ENCODE measurements at places on chromosomes 1 and 21.

DNA sequence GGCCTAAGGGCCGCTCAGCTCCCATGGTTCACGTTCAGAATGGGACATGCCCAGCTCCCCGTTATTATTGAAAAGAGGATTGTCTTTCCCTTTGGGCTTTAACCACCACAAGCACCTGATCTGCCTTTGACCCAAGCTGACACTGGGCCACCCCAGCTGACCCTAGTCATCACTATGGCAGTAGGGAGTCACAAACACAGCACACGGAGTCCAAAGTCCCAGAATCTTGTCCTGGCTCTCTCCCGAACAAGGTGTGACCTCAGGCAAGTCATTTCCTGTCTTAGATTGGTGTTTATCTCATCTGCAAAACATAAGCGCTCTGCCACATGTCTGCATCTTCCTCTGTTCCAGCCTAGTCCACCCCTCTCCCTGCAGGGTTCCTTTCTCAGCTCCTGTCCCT, 31.5 kb downstream of the IGFN1 start:
- DNase-seq = no peak

GRCh38 chr1:152495066-152495675, 15.4 kb upstream of the LCE5A start:
- no peak for DNase-seq

DNA sequence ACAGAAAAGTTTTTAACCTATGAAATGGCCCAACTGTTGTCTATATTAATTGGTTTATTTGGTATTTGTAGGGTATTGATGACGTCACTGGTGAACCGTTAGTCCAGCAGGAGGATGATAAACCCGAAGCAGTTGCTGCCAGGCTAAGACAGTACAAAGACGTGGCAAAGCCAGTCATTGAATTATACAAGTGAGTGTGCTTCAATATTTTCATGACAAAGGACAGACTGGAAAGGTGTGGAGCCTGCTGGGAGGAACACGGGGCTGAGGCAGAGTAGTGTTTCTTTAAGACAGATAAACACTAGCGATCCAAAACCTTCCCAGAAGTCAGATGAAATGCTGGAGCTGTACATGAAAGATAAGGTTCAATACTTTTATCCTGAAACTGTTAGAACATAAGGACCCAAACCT, 76.7 kb downstream of the AK4 start:
- DNase-seq = no peak

- DNase-seq = no peak
Measured at GRCh38 chr1:110091381-110091780, 20.9 kb upstream of the UBL4B start.

DNA sequence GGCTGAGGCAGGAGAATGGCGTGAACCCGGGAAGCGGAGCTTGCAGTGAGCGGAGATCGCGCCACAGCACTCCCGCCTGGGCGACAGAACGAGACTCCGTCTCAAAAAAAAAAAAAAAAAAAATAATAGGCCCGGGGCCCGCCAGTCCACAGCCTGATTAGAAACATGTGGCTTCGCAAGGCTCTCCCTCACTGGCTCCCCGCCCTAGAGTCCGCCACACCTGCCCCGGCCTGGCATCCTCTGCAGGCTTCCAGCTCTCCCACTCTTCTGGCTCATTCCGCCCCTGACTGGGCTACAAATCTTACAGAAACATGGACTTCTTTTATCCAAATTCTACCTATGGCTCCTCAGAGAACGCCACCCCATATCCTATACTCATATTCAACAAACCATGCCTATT, 32.4 kb downstream of the PGBD5 start:
- no peak for DNase-seq

GRCh38 chr1:16376971-16377370, 9.9 kb downstream of the SZRD1 start:
- DNase-seq = no peak

DNA sequence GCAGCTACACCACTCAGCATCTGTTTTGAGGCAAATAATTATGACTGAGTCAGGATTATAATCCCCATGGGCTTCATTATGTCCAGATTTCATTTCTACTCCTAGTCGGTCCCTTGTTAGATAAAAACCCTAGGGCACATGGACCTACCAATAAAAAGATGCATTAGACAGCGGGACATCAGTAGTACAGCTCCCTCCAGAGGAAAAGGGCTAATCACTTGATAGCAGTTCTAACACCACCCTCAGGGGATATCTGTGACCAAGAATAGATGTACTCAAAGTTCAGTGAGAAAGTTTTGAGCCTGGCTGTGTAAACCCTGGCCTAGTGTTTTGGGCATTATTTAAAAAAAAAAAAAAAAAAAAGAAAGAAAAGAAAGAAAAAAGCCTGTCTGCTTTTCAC, 10.0 kb downstream of the GJA8 start:
- DNase-seq = no peak

DNA sequence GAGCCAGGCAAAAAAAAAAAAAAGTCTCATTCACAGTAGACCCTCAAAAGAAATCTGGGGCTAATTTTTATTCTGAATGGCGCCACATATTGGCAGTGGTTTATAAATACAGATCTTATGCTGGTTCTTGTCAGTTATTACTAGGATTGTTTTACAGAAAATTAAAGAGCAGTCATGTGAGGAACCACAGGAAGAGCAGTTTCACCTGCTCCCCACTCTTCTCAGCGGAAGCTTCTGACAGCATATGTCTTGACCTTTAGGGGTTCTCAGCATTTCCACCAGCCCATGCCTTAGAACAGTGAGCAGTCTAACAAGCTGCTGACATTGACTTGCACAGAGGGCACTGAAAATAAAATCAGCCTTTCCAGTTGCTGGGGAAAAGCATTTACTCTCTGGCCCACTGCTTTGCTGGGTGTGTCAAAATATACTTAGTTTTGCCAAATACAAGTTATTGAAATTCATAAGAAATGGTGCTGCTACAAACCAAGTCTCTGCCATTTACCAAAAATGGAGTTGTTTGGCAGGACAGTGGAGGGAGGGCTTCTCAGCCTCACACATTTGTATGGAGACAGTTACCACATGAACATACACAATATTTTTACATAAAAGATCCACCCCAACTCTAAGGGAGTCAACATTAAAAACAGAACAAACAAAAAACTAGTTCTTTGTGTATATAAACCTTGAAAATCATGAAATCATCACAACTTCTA, 144.2 kb downstream of the SYT2 start:
- no peak for DNase-seq

- DNase-seq = no peak
Measured at GRCh38 chr1:244180256-244180655, 129.2 kb downstream of the ZBTB18 start.

- no peak for DNase-seq
Measured at GRCh38 chr1:113811156-113811887, 954 bp downstream of the RSBN1 start.

- peak; percentile 70 for DNase-seq
Measured at GRCh38 chr21:21101911-21102310, 103.7 kb downstream of the NCAM2 start.

- DNase-seq = no peak
Measured at GRCh38 chr1:115364780-115365155, 26.7 kb upstream of the NGF start.

GRCh38 chr1:65068202-65069010, 79.6 kb upstream of the AK4 start:
- DNase-seq = no peak

DNA sequence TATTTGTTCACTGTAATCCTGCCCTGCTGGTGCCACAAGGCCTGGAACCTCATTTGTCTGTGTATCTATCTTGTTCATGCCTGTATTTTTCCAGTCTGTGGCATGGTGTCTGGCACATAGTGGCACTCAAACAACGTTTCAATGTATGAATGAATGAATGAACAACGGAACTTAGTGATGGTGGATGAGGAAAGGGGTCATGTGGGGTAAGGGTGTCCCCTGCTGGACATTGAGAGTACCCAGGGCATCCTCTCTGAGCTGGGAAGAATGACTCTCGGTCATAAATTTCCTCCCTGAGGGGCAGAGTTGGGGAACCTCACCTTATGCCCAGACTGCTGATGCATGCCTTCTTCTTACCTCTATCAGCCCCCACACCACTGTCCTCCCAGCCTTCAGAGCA, 18.9 kb upstream of the ZNF683 start:
- DNase-seq = no peak
